ENCODE measurements at places on chromosomes 11 and 22.

DNA sequence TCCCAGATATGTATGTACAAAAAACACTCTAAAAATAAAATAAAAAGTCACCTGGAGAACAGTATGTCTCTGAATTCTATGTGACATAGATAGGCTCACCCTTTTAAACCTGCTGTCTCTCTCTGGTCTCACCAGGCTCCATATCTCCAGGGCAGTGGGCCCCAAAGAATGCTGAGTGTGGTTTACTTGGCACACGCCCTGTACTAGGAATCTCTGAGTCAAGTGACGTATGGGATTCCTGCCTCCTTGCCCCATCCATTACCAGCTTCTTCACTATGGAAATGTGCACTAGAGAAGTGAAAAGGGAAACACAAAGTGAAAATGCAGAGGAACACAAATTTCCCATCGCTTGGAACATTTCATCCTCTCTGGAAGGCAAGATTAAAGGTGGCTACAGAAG, 722.2 kb upstream of the TENM4 start:
- DNase-seq, result no peak

GRCh38 chr22:21564411-21564810, 3.1 kb upstream of the UBE2L3 start:
- no peak for DNase-seq

DNA sequence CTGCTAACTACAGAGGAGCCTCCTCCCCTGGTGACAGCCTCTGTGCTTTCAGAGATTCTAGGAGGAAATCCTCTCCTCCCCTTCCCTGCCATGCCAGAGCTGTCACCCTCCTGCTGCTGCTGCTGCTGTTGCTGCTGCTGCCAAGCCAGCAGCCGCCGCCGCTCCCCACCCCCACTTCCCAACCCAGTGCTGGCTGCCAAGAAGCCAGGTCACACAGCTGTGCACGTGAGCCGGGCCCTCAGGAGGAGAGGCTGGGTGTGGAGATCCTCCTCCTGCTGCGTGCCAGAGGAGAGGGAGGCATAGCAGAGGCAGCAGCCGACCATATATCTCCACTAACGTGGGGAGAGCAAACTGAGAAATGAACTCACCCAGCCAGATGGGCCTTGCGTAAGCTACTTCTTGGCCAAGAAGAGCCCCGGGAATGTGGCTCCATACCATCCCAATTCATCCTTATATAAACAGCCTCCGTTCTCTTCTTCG, 12.4 kb downstream of the CRY2 start:
- DNase-seq, result peak; percentile 97

DNA sequence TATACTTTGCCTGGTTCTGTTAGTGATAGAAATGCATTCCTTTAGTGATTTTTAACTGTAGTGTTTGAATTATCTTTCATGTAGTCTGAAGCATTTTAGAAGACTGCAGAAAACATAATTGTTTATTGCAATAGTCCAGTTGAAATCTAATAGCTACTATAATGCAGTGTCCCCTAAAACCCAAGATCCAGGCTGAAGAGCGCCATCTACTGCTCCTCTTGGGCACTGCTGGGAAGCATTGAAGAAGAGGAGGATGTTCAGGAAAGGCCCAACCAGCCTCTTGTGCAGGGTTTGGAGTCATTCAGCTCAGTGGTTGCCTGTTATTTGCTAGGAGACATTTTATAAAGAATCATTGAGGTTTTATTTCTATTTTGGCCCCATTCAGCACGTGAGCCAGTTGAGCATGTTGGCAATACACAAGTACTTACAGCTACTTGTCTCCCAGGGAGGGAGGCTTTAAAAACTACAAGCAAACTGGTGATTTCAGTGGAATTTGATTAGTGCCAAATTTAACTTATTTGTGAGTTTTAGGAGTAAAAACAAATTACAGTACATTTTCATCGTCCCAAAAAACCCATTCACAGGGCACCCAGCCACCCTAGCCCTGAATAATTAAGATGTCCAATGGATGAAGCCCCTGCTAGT, 74.9 kb upstream of the HORMAD2 start:
- peak; percentile 26 for DNase-seq

DNA sequence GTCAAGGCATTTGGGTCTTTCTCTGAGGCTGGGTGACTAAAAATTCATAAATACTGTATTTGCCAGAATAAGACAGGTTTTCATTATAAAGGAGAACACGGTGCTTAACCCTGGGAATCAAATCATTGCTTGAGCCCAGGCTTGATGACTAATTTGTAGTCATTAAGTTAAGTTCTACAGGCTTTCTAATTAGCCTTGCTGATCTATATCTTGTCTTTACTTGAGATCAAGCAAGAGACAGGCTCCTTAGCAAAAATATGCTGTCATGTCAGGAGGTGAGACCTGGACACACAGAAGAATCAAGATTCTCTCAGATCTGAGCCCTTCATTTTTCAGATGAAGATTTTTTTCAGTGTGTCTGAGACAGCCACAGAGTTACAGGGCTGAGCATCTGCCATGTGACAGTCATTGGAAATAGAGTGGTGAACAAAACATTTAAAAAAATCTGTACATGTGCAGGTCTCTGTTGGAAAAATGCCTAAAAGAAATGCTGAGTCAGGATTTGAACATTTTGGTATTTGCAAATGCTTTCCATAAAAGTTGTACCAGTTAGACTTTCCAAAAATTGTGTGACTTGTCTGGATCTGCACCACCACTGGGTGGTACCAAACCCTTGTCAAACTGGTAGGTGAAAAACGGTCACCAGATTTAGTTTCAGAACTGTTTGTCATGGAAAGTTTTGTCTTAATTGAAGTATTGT, 14.6 kb downstream of the ACAT1 start:
- no peak for DNase-seq

DNA sequence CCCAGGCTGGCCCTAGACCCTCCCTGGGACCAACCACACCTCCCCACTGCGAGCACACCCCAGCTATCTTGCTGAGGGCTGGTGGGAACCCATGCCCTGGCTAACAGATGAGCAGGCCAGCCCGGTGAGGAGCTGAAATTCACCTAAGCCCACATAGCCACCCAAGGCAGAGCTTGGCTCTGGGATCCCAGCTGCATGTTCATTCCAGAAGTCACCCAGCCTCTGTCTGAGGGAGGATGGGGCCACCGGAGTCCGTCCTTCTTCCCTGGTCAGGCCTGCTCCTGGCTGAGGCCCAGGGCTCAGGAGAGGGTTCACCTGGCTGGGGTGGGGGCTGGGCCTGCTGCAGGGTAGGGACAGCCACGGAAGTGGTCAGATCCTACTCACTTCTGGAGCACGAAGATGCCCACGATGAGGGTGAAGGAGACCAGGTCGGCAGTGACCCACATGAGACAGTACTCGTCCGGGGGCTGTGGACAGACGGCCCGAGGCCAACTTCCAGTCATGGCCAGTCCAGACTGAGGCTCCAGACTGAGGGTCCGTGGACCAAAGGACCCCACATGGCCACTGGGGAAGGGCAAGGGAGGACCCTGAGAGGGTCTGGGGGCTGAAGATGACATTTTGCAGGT, 6.6 kb upstream of the KLHL35 start:
- DNase-seq, result no peak

DNA sequence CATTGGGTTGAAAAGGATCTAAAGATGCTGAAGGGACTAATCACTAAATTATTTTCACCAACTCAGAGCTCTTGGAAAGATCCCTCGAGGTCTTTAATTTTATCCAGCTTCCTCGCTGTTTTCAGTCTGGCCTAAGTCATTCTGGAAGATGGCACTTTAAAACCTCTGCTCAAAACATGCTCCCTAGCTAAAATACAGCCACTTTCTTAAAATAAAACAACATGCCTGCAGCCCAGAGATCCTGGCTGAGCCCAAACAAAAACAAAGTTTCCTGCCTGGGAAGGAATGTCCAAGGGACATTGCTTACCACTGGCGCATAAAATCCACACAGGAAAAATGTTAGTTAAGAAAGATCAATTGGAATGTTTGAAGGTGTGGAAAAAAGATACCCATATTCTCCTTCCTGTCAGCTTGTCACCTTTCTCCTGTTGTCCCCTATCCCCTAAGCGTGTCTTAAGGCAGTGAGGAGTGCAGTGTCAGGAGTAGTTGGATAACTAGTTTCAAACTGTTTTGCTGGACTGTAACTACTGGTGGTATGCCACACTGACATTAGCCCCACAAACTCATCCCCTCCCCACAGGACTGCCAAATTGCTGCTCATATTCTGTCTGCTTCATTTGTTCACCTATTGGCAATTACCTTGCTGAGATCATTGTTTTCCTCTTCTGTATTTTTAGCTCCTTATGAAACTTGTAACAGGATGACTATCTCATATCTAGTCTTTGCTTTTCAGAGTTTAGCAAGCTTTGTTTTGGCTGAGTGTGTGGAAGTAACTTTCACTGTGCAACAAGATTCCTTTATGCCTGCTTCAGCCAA, 108.3 kb upstream of the SESN3 start:
- no peak for DNase-seq

DNA sequence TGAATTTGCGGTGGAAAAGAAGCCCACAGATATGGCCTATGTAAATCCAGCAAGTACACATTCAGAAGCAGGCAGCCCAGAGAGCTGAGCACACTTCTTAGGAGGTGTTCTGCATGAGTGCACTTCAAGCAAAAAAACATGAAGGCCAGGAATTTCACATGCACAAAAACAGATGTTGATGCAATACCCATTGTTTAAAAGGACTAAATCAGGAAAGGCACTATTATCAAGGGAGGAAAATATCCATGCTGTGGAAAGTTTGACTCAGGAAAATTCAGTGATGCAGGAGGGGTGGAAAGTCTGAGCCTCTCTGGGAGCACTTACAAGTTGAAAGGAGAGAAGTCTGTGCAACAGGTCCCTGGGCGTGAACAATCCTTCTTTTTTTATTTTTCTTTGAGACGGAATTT, 15.8 kb upstream of the CARS1 start:
- no peak for DNase-seq

DNA sequence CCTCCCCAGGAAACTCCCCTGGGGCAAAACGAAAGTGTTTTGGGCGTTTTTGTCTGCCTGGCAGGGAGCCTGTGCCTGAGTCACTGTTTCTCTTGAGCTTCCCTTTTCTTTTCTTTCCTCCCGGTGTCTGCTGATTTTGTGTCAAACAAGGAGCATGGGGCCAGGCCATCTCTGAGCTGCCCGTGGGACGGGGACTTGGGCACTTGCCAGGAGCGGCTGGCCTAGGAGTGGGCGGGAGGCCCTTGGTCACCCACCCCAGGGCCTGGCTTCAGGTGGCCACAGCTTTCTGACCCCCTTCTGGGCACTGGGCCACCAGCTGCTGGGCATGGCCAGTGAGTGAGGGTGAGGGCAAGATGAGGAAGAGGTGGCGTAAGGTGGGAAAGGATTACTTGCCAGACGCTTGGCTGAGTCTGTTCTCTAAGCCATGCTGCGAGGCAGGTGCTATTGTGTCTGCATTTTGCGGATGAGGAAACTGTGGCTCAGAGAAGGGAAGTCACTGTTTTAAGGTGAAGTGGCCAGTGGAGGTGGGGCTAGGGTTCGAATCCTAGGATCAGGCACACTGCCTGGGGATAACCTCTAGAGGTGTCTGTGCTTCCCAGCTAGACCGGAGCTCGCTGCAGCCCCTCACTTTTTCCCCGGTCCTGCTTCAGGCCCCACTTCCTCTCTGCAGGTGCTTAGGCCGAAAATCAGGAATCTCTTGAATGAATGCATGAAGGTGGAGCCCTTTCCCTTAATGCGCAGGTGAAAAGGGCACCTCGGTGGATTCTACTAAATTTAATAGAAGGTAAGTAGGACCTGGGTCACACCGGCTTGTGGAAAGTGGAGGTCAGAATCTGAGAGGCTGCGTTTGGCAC, 7.8 kb upstream of the NFAM1 start:
- no peak for DNase-seq

DNA sequence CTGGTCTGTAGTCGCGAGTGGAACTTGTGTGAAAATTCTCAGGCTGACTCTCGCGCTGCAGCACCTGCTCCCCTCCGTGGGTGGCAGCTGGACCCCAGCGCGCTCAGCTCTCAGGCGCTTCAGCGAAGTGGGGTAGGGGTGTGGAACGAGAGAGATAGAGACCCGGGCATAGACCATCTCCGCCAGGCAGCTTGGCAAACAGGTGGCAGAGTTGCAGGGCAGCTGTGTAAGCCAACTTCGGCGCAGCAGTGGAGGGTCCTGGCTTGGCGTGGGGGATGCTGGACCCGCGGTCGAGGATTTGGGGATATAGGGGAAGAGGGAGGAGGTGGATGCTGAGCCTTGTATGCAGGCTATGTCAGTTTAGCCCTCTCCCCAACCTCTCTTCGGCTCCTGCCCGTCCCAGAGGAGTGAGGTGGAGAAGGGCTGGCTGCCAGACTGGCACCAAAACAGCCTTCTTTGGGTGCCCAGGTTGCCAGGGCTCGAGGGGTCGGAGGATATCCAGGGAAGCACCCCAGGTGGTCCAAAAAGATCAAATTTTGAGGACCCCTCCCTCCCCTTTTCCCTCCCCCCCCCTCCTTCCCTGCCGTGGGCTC, 746 bp upstream of the CALCB start:
- DNase-seq, result no peak

- DNase-seq, result no peak
Measured at GRCh38 chr22:45575607-45576272, 73.1 kb downstream of the FBLN1 start.

- DNase-seq, result no peak
Measured at GRCh38 chr11:1932105-1932480, 12.6 kb downstream of the TNNT3 start.

- DNase-seq, result no peak
Measured at GRCh38 chr11:16365581-16366228, 9.4 kb upstream of the SOX6 start.

- no peak for DNase-seq
Measured at GRCh38 chr11:27291302-27291889, 71.6 kb downstream of the CCDC34 start.

DNA sequence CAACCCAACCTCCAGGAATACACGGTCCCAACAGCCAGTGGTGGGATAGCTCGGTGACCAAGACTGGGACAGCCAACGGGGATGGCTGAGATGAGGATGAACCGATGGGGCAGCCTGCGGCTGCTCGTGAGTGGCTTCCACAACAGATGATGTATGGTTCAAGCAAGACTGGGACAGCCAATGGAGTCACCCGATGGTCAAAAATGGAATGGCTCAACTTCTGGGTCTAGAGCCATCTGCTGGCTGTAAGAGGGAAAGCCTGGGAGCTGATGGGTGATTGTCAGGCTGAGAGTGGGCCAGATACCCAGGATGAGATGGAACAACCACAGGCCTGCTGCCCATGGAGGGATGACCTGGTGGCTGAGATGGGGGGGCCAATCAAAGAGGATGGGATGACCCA, 35.5 kb downstream of the SYT7 start:
- DNase-seq, result no peak

- no peak for DNase-seq
Measured at GRCh38 chr11:113497066-113497910, 22.1 kb upstream of the DRD2 start.

GRCh38 chr22:29201782-29202181, 3.9 kb upstream of the EMID1 start:
- DNase-seq, result no peak

GRCh38 chr11:46099963-46100316, 21.3 kb downstream of the PHF21A start:
- no peak for DNase-seq

GRCh38 chr11:114293201-114293711, 2.9 kb upstream of the NNMT start:
- DNase-seq, result no peak
